GM06990 (cell line): ENCODE measurements at places on chromosomes 12 and 14.

- DNase-seq: no peak
Measured at GRCh38 chr12:113479590-113480335, 8.1 kb upstream of the LHX5 start.

GRCh38 chr14:101227611-101228594 lies 324.4 kb upstream of the RTL1 start:
- DNase-seq: no peak

DNA sequence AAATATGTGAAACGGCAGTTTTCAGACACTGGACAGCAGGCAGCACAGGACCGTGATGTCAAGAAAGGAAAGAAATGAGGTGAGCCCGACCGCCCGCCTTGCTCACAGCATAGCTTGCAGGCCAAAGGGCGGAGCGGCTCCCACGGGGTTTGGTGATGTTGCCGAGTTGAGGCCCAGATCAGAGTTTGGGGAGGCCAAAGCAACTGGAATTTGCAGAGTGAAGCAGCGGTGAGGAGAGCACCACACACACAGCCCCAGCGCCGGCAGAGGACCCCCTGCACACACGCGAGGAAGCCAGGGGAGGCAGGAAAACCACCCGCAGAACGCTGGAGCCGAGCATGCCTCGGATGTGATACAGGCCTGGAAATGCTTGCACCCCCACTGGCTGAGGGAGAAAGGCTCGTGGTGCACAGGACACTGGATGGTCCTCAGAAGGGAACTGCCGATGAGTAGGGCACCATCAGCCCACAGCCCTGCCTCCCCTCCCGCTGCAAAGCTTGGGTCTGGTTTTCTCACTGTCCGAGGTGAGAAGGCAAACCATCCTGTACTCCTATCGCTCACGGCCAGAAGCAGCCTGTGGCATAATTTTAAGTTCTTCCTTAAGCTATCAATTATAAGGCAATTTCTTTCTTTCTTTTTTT lies 25.7 kb upstream of the PLD4 start:
- DNase-seq: no peak

DNA sequence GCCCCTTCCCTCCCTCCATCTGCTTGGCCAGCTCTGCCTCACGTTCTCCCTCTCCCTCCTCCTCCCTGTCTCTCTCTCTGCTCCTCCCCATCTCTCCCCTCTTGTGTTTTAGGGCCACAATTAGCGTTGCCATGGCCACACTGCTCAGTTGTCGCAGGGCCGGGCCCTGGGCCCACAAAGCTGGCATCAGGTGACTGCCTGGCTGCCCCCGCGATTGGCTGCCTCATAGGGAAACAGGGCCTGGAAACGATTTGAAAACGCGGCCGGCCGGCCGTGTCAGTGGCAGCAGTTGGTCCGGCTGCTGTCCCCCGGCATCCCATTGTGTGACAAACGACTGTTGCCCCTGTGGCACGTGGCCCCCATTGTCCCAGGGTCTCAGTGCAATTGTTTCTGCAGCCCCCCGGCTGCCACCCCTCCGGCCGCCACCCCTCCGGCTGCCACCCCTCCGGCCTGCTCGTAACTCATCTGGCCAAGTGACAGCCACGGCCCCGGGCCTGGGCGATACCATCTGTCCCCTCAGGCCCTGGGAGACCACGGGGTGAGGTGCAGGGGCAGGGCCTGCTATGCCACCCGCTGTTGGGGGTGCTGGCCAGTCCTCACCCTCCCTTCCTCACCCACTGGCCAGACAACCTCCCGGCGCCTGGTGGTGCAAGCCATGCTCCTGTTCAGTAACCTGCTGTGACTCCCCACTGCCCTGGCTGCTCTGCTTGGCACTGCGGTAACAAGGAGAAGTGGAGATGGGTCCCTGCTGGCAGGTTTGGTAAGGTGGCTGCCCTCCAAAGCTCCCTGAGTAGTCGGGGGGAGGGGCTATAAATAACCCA lies 17.4 kb downstream of the FOXN4 start:
- no peak for DNase-seq

DNA sequence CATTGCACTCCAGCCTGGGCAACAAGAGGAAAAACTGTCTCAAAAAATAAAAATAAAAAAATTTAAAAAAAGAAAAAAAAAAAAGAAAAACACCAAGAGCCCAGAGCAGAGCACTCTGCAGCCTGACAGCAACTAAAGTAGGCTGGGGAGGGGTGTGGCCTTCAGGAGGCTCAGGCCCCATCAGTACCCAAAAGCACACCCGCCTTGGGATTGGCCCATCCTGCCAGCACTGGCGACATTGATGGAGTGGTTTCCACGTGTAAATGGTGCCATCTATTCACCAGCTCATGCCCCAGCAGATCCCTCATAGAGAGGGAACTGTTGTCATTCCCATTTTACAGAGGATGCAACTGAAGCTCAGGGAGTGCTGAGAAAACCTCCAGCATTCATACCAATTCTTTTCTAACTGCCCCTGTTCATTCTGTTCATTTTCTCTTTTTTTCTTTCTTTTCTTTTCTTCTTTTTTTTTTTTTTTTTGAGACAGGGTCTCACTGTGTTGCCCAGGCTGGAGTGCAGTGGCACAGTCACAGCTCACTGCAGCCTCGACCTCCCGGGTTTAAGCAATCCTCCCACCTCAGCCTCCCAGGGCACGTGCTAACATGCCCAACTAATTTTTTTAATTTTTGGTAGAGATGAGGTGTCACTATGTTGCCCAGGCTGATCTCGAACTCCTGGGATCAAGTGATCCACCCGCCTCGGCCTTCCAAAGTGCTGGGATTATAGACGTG lies 89.3 kb downstream of the IRF2BPL start:
- no peak for DNase-seq

DNA sequence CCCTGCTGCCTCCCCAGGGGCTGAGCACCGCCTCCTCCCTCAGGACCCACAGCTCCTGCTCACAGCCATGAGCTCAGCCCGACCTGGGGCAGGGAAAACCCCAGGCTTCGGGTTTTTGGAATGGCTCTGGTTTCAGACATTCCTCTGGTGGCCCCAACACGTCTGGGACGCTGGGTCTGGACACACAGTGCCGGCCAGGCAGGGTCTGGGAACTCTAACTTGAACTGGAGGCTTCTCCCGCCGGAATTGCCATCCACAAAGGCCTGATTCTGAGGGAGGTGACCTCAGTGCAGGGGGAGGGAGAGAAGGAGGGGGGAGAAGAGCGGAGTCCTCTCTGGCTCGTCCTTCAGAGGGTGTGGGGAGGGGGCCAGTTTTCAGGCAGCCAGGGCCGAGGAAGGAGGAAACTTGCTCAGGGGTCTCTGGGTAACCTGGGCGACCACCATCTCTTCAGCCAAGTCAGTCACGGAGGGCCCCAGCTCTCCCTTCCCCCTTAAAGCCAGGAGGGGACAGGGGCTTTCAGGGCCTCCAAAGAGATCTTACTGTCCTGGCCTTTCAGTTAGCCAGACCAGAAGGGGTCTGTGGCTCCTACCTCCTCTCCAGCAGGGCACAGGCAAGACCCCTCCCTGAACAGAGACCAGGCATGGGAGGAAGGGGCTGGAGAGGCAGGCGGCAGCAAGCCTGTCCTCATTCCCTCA lies 19.4 kb downstream of the NCKAP5L start:
- DNase-seq: no peak

DNA sequence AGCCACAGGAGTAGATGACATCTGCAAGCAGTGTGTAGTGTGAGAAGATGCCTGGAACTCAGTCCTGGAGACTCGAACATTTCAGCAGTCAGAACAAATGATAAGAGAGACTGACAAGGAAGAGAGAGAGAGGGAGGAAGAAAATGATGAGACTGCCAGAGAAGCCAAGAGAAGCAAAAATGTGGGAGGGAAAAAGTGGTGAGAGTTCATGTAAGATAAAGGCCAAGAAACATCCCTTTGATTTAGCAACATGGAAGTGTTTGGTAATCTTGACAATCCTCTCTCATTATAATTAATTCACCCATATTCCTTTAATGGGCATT lies 42.6 kb downstream of the LIMA1 start:
- no peak for DNase-seq

DNA sequence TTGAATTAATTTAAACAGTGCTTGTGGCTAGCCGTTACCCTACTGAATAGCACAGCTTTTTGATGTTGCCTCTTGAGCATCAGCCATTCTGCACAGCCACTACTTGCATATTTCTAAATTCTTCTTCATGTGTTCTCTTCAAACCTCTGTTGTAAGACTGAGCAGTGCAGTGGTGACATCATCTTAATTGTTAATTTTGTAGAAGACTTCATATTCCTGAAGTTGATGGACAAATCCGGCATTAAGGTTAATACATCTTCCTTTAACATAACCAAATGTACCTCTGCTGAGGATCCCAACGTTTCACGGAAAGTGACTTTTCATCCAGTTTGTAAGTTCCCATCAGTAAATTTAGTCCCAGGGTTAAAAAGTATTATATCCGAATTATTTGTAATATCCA lies 25.6 kb downstream of the SENP1 start:
- DNase-seq: no peak

- DNase-seq: no peak
Measured at GRCh38 chr12:127293507-127294310, 973.3 kb upstream of the TMEM132C start.

- no peak for DNase-seq
Measured at GRCh38 chr12:111221062-111222026, 147.6 kb downstream of the PHETA1 start.

GRCh38 chr12:1915082-1915968 lies 3.1 kb downstream of the CACNA2D4 start:
- DNase-seq: no peak

DNA sequence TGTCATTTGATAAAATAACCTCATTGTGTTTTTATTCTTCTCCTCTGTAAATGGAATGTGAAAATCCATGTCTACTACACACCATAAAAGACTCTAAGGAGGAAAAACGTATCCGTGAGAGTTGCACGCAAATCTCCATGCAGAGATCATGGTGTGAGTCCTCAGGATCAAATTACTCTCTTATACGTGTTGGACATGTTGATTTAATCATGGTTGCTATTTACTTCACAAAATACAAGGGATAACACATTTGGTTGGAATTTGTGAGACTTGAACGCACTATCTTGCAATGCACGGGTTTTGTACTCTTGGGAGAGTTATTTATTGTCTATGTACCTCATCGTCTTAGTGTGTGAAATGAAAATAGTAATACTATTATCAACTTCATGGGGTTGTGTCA lies 128.0 kb upstream of the RASSF8 start:
- no peak for DNase-seq

DNA sequence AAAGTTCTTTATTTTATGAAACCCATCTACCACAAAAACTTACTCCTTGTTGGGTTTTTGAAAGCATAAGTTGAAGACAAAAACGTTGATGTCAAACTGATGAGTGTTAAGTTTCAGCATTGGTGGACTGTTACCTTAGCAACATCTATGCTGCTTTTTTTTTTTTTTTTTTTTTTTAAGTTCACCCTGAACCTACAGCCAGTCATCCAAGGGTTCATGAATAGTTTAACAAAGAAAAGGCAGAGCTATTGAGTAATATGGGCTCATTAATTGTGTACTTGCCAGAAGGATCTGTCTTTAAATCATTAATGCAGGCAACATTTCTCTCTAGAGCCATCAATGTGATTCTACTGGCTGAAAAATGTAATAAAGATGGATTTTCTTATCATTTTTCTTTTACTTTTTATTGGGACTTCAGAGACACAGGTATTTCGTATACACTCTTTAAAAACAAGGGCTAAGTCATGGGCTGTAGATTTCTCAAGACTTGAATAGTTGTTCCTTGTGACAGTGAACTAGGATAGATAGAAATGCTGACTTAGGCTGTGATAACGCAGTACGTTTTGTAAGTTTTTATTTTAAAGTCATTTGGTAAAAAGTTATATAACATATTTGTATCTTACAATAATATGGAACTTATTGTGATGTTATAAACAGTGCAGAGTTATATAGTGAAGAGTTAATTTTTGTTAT lies at the start of gene PTPRQ:
TSS of gene PTPRQ (plus strand) at position 262 of the 693 bp plus-strand sequence. CDS start at position 373, 111 bp downstream.
- DNase-seq: no peak

- DNase-seq: no peak
Measured at GRCh38 chr14:36955376-36955775, 217.0 kb downstream of the SLC25A21 start.

DNA sequence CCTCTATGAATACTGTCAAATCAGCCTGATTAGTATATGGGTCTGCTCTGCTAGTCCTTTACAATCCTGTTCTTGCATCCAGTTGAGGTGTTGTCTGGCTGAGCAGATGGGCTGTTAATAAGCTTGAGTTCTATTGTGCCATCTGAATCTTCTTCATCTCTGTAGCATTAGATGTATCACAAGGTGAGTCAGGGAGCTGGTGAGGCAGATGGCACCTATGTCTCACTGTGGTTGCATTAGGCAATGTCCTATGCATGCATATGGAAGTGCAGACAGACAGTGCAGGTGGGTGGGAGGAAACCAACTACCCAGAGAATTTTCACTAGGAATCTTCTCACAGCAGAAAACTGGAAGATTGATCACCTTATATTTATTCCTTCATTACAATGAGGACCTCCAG lies 165.7 kb upstream of the STXBP6 start:
- no peak for DNase-seq

DNA sequence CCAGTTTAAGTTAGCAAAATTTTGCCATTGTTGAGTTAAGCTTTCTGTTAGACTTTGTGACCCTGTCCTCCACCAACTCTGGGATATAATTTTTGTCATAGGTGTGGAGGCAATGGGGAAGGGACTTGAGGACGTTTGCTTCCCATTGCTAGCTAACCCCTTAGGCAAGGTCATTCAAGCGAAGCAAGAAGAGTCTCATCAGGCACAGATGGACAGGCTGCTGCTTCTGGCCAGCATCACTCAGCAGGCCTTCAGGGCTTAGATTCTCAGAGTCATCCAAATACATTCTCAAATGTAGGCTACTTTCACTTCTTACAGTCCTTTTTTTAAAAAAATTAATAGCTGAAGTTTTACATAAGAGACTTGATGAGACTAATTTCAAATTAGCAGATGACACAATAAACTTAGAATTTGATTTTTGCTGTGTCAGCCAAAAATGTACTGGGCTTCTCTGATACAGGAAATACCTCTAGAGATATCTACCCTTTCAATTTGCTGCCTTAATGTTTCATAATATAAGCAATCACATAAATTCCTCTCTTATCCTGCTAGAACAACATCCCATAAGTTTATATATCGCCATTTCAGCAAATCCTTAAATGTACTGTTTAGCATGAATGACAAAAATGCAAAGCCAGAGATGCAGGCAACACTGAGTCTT lies 875.2 kb downstream of the FLRT2 start:
- no peak for DNase-seq

GRCh38 chr14:22932146-22932545 lies 3.0 kb upstream of the PRMT5 start:
- no peak for DNase-seq

DNA sequence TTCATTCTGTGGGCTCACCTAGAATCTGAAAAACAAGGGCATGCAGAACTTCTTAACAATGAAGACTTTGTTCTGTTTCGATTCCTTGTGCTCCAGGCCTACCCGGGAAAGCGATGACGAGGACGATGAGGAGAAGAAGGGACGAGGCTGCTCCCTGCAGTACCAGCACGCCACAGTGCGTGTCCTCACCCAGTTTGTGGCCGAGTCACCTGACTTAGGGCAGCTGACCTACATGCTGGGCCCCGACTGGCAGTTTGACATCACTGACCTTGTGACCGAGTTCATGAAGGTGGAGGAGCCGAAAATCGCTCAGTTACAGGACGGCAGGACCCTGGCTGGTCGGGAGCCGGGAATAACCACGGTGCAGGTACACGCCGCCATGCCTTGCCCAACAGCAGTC lies 585.4 kb downstream of the AACS start:
- DNase-seq: no peak
